ENCODE measurements at places on chromosomes 3 and 15.

DNA sequence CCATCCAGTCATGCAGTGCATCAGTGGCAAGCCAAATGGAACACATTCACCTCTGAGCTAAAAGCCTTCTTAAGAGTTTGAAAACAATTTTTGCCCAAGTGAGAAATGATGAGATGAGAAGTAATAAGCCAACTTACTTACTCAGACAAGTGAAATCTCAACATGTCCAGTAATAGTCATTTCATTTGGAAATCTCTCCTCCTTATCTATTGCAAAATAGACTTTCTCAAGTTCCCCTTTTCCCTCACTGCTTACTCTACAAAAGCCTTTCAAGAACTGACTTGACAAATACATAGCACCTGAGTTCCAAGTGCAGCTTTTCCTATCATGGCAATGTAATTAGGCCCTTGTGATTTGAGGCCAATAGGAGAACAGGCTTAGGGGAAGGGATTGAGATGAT, 282.3 kb downstream of the SLC9A9 start:
- no peak for DNase-seq

- DNase-seq = no peak
Observed at GRCh38 chr15:35293353-35294130, 208.4 kb upstream of the NANOGP8 start.

DNA sequence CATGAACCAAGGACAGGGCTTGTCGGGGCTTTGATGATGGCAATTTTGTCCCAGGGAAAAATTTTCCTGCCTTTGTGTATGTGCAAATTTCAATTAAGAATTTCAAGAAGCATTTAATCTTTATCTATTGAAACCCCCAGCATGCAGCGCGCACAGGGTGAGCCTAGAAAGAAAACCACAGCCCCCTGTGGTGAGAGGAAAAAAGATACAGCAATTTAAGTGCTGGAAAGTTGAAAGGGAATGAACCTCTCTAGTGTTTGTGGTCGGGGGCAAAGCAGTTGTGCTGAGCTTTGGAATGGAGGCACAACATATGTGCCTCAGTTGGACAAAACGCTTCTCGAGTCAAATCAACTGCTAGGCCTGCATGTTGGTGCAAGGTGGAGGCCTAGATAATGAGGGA, 111.8 kb upstream of the C15orf61 start:
- no peak for DNase-seq

GRCh38 chr3:150421256-150421655, 13.2 kb downstream of the TSC22D2 start:
- DNase-seq = no peak

GRCh38 chr3:42961633-42962032, 17.5 kb upstream of the GASK1A start:
- DNase-seq = no peak

- DNase-seq = no peak
Observed at GRCh38 chr3:89525609-89526008, 418.2 kb downstream of the EPHA3 start.

GRCh38 chr3:181707980-181708379, 3.7 kb upstream of the SOX2 start:
- no peak for DNase-seq

DNA sequence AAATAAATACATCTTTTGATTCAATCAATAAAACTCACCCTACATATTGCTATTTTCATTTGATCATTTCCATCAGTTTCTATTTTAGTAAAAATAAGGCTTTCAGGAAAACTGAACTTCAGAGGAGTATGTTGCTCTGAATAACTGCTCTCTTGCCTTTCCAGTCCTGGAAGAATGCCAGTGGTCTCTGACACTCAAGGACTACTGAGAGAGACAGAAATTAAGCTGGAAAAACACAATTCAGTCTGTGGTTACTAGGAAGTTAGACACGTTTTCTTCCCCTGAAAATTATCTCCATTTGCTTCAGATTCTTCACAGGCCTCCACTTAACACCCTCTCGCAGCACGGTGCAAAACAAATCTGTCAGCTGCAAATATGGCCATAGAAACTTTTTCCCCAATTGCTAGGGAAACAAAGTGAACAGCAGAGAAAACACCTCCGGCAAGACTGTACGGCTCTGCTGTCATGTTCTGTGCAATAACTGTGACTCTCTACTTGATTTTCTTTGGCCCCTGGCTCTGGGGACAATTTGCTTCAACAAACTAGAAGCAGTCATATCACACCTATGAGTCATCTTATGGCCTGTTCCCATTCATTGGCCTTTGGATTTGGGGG, 353.0 kb downstream of the MAGI1 start:
- no peak for DNase-seq

All from stimulated activated CD4-positive, alpha-beta T cell treated with anti-CD3 and anti-CD28 coated beads, TNF-alpha, amount 100 ng/mL, for 1 hour (primary cell).